Foreskin fibroblast (primary cell): ENCODE measurements at places on chromosomes 7 and 10.

GRCh38 chr7:2811476-2812113 lies 32.5 kb downstream of the GNA12 start:
- DNase-seq, result no peak

DNA sequence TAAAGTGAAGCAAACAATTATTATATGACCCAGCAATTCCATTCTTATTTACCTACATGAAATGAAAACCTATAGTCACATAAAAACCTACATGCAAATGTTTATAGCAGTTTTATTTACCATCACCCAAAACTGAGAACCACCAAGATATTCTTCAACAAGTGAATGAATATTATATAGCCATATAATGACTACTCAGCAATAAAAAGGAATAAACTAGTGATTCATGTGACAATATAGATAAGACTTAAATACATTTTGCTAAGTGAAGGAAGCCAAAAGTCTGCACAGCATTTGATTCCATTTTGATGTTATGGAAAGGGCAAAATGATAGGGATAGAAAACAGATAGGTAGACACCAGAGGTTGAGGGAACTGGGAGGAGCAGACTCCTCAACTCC lies 31.7 kb downstream of the PODXL start:
- DNase-seq, result no peak

- peak; percentile 64 for DNase-seq
Measured at GRCh38 chr7:155219947-155220769, 77.5 kb upstream of the INSIG1 start.

DNA sequence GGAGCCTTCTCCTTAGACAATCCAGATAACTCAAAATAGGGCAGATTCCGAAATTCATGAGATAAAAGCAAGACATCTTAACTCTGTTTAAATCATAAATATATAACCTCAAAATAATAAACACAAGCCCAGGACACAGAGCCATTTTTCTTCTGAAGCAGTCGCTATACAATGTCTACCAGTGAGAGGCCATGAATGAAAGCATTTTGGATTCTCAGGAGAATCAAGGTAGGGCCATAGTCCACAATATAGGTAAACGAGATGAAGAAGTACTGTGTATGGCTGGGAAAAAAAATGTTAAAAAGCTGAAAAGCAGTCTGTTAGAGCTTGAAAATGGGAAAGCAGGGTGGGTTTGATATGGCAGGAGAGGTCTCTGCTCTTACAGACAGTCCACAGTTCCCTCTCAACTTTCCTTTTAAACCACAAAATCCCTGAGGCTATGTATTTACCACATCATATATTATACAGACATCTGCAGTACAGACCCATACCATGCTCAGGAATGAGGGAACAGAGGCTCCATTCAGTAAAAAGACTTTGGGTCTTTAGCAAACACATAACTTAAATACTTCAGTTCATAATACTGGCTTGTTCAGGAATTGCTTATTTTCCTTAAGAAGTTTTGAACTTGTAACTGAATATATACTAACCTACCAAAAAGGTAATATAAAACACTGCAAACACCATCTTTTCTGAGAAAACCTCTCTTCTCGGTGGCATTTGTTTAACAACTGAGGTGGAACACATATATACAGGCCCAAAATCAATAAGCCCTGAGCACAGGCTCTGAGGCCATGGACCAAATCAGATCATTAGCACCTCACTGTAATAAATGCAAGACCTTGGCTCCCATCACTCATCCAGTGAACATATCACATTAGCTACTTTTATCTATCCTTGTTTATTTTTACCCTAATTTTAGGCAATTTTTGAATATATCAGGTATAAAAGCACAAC lies 109.3 kb downstream of the SORBS1 start:
- DNase-seq, result no peak

DNA sequence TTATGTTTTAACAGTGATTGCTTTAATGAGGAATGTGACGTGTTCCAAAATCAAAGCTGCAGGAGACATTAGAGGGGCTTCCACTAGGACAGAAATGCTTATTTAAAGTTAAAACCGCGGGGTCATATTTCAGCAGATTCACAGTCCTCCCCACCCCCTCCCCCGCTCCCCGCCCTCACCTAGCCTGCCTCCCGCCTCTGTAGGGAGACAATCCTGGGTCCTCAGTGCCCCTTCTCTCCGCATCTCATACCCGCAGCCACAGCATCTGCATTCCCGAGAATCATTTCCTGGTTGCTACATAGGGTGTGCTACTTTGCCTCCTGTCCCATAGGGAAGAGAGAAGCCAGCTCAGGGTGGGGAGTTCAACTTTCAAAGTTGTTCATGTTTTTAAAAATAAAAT lies 3.1 kb upstream of the DRGX start:
- no peak for DNase-seq

GRCh38 chr10:15027741-15028140 lies 16.0 kb upstream of the OLAH start:
- DNase-seq, result no peak

GRCh38 chr10:84293574-84294016 lies 34.8 kb upstream of the CCSER2 start:
- no peak for DNase-seq

DNA sequence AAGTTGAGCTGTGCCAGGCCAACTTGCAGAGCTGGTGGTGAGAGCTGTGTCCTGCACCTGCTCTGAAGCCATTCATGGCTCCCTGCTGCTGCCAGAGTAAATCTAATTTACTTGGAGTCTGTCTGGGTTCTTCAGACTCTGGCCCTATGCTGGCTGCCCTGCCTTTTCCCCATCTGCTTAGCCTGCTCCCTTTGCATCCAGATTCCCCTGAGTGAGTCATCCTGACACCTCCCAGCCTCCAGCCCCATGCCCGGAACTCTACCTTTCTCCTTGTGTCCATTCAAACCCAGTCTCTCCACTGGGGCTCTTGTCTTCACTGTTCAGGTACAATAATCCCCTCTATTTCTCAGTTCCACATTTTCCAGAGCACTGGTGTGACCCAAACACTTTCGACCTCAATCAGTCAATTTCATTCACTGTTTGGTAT lies 434.4 kb upstream of the ZMIZ1 start:
- no peak for DNase-seq

GRCh38 chr10:71748671-71749191 lies 24.6 kb downstream of the VSIR start:
- DNase-seq, result no peak

DNA sequence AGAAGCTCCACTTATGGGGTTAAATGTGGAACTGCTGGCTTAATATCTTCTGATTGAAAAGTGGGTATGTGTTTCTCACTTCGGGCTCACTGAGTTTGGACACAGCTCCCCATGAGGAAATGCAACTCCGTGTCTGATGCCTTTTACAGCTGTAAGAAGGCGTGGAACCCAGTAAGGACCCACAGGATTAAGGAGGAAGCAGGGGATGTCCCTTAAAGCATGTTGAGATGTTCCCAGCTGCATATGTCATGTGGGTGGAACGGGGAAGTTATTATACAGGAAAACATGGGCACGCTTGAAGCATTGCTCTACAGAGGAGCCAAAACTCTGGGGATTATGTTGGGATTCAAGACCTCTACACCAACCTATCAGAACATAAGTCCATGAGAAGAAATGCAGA lies 224.4 kb downstream of the NEBL start:
- no peak for DNase-seq

DNA sequence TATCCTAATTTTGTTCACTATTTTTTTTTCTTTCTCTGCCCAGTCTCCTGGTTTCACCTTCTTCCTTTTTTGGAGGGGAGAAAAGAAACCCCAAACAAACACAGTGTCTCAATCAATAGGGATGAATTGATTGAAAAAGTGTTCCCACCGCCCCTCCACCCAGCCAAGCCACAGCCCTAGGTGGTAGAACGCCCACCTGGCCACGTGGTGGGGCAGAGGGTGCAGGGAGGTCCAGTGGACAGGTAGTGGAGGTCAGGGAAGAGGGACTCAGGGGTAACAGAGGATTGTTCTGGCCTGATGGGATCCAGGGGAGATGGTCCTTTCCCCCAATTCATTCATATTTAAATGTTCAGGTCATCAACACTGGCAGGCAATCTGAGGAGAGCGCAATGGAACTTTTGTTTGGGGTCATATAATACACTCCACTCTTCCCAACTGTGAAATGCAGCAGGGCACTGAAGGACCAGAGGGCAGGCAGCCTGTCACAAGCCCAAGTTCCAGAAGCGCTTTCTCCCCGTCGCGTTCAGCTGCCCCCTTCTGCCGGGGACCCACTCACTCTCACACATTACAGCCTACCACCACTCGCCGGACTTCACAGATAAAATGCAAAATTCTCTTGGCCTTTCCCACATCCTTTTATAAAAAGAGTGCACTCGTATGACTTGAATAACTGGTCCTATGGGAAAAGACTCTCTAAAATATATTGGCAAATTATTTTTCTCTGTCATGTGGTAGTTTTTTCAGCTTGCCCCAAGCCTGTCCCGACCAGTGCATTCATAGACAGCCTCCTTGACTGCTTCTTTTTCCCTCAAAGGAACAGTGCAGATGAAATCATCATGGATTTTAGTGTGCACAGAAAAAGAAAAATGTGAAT lies 1.6 kb downstream of the INHBA start:
- DNase-seq, result no peak

DNA sequence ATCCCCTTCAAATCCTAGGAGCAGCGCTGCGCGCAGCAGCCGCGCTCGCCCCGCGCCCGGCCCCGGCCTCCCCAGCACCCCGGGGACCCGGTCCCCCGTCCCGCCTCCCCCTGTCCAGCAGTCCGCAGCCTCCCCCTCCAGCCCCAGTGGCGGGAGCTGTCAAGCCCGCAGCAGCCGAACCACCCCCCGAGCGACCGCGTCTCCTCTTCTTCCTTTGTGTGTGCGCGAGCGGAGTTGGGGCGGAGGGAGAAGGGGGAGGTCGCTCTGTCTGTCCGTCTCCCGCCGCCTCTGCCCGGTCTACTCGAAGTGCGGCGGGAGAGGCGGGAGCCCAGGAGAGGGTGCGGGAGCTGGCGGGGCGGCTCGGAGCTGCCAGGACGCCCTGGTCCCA lies 375 bp upstream of the CHN2 start:
- no peak for DNase-seq

DNA sequence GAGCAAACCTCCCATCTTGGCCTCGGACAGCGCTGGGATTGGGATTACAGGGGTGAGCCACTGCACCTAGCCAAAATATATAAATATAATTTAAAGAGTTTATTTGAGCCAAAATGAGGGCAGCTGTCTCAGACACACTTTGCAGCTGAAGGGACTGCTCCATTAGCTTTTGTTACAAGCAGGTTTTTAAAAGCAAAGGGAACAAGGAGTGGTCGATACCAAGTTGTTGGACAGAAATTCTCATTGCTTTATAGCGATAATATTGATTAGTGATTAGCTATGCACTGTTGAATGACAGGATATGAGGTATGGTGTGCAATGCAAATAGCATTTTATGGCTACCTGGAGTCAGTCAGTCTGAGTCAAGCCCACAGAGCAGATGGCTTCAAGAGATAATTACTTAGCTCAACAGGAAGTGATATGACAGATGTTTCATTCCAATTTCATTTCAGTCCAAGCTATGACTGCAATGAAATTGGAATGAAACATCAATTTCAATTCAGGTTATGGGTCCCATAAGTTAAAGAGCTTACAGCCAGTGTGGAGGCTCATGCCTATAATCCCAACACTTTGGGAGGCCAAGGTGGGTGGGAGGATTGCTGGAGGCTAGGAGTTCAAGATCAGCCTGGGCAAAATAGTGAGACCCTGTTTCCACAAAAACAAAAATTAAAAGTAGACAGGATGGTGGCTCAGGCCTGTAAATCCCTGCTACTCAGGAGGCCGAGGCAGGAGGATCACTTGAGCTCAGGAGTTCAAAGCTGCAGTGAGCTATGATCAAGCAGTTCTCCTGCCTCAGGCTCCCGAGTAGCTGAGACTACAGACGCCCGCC lies 23.1 kb downstream of the TYW1 start:
- peak; percentile 16 for DNase-seq

DNA sequence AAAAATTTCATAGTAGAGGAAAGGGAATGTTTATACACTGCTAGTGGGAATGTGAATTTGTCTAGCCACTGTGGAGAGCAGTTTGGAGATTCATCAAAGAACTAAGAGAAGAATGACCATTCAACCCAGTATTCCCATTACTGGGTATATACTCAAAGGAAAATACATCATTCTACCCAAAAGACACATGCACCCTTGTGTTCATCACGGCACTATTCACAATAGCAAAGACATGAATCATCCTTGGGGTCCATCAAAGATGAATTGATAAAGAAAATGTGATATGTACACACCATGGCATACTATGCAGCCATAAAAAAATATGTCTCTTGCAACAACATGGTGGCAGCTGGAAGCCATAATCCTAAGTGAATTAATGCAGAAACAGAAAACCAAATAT lies 825.7 kb downstream of the TNS3 start:
- no peak for DNase-seq

- peak; percentile 72 for DNase-seq
Measured at GRCh38 chr7:121961089-121961867, 88.3 kb downstream of the PTPRZ1 start.

- no peak for DNase-seq
Measured at GRCh38 chr10:5511231-5511884, 12.0 kb upstream of the CALML5 start.

DNA sequence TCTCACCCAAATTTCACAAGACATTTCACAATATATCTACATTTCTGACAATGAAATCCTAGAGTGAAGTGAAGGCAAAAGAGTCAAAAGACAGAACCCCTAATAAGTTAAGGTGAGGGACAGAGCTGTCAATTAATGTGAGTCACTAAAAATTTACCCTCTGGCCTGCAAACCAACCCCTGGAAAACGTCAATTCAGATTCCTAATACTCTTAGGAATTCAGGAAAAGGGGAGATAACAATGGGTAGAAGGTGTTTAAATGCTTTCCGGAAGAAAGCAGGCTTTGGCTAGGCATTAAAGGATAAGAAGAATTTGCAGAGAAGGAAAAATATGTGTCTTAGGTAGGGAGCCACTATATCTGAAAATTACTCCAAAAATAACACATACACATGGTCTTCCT lies 299.6 kb downstream of the INHBA start:
- DNase-seq, result no peak

GRCh38 chr7:2666155-2666554 lies 21.8 kb upstream of the AMZ1 start:
- DNase-seq, result no peak

DNA sequence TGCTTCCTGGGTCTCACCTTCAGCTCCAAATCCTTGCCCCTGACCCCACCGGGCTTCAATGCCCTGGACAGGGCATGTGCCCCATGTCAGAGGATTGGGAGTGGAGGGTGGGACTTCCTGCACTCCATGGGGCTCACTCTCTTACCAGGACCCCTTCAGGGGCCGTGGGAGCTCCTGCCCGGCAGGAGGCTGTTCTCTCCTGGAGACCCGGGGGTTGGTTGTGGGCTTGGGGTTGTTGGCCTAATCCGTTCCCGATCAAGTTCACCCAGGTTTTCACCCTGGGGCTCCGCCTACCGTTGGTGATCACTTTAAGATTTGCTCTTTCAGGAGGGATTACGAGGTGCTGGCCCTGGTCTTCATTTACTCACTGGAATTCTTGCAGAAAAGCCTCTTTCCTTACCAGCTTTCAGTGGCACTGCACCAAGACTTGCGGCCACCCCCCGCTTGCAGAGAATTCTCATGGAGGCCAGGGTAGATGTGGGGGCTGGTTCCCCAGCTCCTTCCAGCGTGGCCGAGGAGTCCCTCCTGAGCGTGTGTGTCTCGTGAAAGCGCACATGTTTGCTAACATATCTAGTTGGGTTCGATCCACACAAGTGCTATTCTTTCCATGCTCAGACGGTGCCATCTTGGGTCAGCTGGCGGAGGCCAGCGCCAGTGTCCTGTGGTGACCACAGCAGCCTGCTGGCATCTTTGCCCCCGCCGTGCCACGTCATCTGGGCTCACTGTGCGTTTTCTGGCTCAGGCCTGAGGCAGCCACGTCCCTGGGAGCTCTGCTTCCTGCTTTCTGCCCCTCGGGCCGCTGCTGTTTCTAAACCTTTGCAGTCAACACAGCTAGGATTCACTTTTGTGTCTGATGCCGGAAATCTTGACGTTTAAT lies 15.6 kb downstream of the PWWP2B start:
- DNase-seq, result no peak
